Activated naive CD4-positive, alpha-beta T cell (primary cell): ENCODE measurements at places on chromosomes 2 and 18.

DNA sequence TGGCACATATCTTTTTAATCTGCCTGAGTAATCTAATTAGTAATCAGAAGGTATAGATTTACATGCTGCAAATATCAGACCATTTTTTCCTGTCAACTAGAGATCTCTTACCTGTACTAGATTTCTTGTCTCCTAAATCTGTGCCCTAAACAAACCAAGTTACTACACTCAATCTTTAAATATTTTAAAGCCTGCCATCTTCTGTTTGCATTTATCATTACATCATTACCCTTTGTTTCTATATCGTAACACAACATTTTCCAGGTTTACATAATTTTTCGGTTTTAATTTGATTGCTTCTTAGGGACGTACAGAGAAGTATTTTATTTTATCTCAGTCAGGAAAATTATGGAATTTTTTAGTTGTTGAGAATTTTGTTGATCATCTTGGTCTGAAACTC is 25.7 kb downstream of the PSMA8 start:
- DNase-seq: no peak

DNA sequence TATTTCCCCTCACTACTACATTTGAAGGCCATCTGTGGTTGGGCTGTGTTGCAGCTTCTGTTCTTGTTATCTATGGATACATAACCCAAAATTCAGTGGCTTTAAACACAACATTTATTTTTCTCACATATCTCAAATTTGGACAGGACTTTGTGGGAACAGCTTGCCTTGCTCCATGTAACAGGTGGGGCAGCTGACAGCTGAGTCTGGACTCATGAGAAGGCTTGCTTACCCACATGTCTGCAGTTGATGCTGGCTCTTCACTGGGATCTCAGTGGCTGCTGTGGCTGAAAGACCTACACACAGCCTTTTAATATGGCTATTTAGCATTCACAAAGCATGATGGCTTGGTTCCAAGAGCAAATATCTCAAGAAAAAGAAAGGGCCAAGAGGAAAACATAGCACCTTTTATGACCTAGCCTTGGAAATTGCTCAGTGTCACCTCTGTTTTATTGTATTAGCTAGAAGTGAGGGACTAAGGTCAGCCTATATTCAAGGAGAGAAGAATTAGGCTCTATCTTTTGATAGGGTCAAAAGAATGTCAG is 296.8 kb upstream of the ZNF521 start:
- no peak for DNase-seq

GRCh38 chr2:159046966-159047365 is 78.5 kb downstream of the TANC1 start:
- no peak for DNase-seq

GRCh38 chr2:160613466-160614153 is 120.0 kb upstream of the RBMS1 start:
- no peak for DNase-seq

DNA sequence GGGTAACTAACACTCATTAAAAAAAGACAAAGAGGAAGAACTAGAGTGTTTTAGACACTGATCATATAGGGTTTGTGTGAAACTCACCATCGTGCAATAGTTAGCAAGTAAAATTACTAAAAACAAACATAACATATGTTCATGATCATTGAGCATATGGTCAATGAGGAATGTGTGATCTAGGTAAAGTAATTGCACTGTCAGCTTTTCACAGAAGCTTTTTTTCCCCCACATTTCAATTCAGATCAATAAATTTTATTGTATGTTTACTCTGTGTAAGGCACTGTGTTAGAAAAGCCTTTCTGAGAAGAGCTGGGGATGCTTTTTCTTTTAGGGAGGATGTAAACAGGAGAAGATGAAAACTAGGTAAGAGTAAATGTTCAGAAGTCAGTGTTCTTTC is 348.2 kb downstream of the LRP1B start:
- no peak for DNase-seq

GRCh38 chr18:35463050-35463449 is 34.7 kb downstream of the INO80C start:
- no peak for DNase-seq

DNA sequence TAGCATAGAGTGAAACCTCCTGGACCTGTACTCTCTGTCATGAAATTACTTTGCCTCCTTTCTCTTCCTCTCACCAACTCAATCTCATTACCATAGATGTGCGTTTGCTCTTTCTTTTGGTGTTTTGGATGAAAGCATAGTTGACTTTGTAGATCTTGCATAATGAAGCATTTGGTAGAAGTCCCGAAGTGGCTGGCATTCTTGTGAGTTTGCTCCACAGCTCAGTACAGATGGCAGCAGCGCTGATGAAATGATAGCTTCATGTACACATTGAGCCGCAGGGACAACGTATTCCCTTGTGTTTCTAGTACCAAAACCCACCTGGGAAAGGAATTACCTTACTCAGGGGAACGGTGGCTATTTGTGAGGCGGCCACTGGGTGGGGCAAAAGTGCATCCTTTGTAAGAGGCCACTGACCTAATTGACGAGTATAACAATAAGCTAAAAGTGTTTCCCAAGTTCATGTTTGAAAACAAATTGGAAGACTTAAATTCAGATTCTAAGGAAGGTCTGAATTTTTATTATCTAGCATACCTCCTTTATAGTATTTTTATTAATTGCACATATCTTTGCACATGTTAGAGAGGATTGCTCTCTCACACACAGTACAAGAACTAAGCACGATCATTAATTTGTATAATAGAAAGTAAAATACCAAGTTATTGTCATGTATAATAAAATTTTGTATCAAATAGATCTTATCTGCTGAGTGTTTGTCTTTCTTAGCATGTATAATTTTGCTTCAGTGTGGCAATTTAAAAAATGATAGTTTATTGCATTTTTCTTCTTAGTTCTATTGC is 25.4 kb upstream of the CDH7 start:
- no peak for DNase-seq

DNA sequence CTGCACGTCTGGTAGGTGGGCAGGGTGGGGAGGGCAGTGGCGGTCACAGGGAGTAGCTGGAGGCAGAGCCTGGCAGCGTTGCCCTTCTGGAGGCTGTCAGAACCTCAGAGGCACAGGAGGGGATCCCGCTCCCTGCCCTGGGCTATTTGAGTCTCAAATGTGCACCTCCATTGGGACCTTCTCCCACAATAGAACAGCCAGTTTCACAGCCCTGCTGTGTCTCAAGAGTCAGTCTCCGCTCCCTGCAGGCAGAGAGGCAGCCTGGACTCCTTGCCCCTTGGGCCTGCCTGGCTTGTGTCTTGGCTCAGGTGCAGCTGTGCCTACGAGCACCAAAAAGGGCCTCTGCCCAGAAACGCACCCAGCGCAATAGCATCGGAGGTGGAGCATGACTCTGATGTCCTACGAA is 57.4 kb downstream of the FAM168B start:
- DNase-seq: no peak

DNA sequence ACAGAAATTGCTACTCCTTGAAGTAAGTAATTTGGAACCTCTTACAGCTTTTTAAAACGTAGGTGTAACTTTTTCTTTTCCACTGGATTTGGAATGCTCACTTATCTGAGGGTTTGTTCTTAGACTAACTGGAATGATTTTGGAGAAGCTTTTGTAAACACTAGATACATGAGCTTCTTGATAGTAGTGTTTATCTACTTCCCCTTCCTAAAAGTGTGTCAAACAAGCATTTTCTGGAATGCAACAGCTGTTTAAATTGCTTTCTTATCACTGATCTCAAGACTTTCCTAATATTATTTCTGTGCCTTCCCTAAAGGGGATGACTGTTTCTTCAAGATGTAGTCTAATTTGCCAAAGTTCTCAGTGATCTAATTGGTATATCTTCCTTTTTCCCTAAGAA is 282.6 kb downstream of the CCDC178 start:
- DNase-seq: no peak

DNA sequence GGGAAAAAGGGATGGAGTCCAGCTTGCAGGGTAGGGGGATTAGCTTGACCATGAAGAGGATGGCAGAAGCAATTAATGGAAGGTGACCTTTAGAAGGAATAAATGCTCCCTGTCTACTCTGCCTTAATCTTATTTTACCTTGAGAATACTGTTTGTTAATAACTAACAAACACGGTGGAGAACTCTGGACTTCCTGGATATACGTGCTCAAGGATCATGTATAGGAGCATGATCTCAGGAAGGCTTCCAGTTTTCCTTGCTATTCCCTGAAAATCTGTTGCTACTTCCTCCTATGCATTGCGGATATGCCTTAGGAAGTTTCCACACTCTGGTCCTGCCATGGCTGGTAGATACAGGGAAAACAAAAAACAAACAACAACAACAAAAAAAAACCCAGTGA is 44.8 kb upstream of the BCL11A start:
- no peak for DNase-seq

- no peak for DNase-seq
Observed at GRCh38 chr2:118056801-118057200, 31.5 kb upstream of the INSIG2 start.

- DNase-seq: no peak
Observed at GRCh38 chr18:77114415-77115191, 18.0 kb downstream of the MBP start.

DNA sequence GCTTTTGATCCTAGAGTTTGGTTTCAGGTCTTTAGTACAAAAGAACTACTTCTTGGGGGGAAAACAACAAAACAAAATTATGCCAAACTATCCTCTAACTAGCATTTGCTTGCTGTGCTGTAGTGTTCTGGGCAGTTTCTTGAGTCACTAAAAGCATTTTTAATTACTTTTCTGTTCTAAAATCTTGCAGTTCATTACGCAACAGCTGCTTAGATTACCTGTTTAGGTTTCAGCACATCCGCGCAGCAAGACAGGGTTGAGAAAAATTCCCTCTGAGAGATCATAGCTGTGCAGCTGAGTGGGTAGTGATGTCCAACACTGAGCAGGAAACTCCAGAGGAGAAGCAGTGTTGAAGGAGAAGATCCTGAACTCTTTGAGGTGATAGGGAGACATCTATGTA is 9.0 kb downstream of the DAW1 start:
- no peak for DNase-seq

DNA sequence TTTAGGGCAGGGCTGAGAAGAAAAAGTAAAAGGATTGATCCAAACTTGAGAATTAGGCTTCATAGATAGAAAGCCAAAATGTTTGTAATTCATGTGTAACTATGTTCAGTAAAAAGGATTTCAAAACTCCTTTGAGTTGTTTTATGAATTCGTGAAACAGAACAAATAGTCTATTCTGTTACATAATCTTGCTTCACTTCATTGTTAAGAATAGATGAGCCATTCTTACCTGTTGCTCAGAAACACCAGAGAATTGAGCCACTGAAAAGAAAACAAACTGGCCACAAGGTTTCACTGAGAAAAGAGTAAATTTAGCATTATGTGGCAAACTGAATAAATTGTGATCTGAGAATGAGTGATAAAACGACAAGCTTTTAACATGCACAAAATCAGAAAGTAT is 4.5 kb upstream of the ITPRID2 start:
- DNase-seq: no peak

GRCh38 chr18:9546468-9546867 is 67.9 kb downstream of the PPP4R1 start:
- no peak for DNase-seq

DNA sequence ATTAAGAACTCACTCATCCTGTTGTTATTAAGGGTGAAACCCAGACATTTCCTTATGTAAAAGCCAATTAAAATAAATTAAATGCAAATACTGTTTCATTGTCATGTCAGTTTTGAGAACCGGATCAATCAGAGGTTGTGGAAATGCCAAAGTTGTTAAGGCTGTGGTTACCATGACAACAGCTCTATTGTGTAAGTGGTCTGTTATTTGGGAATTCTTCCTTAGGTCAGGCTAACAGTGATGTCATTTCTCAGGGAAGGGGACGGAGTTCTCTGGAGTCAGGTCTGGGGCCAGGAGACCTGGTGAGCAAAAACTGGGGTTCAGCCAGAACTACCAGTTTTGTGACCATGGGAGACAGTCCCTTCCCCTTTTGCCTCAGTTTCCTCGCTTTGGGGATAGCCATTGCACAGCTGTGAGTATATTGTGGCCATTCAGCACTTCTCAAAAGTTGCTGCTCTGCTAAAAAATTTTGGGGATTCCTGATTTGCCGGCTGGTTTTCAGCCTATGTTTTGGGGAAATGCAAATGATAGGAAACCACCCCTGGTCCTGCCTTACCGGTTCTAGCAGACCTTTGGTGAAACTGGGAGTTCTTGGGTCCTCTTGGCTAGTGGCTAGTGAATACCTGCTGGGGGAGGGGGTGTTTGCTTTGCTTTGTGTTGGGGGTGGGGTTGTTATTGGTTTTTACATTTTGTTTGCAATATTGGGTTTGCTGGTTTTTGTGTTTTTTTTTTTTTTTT is 21.6 kb downstream of the HPCAL1 start:
- DNase-seq: no peak

DNA sequence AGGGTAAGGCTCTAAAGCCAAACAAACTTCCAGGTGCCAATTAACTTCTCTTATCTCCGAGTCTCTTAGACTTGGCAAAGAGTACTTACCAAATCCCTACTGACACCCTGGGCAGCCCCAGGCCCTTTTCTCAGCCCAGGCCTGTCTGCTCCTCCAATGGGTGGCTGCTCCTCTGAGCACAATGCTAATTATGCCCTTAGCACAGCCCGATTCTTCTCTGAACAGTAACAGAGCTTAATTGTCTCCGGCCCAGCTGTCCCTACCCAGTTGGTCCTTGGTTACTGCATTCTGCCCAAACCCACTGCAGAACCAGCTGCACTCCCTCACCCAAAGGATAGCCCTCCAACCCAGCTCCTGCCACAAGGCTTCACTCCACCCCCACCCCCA is 110.3 kb downstream of the SMAD7 start:
- DNase-seq: no peak

GRCh38 chr2:241065355-241065803 is 36.7 kb downstream of the MTERF4 start:
- no peak for DNase-seq

- DNase-seq: no peak
Observed at GRCh38 chr2:237624565-237624964, 2.8 kb upstream of the LRRFIP1 start.

DNA sequence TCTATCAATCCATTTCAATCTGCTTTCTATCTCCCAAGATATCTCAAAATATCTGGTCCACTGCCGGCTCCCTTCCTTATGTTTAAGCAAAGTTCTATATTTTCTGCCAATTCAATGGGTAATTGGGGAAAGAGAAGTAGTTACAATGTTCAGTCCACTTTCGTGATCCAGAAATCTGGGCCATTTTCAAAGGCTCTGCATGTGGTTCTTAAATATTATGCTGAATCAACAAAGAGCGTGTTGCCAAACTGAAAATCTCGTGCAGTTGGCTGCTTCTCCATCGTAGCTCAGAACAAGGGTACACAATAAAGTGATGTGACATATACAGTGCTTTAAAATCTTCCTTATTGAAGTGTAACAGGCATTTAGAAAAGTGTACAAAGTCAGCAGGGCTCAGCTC is 863.1 kb downstream of the RNF144A start:
- no peak for DNase-seq

DNA sequence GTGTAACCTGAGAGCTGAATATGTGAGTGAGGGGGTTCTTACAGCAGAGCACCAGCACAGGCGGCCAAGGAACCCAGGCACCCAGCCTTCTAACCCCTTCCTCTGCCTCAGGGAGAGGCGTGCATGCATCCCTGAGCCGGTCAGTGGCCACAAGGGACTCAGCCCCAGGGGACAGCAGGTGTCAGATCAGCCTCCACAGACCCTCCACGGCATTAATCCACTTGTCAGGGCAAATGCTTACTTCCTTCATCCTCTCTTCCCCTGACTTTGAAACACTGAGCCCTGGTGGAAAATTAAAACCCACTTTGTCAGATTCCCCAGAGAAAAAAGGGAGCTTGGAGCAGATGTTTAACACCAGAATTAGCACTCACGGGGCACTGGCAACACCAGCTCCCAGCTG is 60.5 kb upstream of the SMAD2 start:
- DNase-seq: no peak
